ENCODE measurements at places on chromosomes 2 and 18.
A peak's percentile ranks its signal among the peaks of the same experiment; 100 is the strongest.

- DNase-seq: no peak
Measured at GRCh38 chr18:52334896-52335295, 5.1 kb upstream of the DCC start.

GRCh38 chr2:212330263-212330662, 208.3 kb downstream of the ERBB4 start:
- peak; percentile 36 for DNase-seq

- DNase-seq: peak; percentile 16
Measured at GRCh38 chr2:228181098-228182019, at the start of gene SPHKAP. Gene SPHKAP, minus strand, starts transcription at chr2:228181687. Its CDS starts 89 bp downstream, at chr2:228181598.

DNA sequence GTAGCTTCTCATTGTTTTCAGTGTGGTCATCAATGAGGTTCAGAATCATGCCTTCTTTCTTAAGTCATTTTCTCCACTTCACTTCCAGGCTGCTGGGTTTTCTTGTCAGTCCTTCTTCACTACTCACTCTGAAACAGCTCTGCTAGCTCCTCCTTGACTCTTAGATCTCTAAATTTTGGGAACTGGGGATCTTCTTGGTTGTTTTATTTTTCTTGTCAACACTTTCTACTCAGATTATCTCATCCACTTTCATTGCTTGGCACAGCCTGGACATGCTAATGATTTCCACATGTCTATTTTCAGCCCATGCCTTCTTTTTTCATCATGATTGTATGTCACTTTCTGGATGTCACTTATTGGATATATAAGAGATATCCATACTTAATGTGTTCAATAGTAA, 517.8 kb upstream of the DSEL start:
- no peak for DNase-seq

DNA sequence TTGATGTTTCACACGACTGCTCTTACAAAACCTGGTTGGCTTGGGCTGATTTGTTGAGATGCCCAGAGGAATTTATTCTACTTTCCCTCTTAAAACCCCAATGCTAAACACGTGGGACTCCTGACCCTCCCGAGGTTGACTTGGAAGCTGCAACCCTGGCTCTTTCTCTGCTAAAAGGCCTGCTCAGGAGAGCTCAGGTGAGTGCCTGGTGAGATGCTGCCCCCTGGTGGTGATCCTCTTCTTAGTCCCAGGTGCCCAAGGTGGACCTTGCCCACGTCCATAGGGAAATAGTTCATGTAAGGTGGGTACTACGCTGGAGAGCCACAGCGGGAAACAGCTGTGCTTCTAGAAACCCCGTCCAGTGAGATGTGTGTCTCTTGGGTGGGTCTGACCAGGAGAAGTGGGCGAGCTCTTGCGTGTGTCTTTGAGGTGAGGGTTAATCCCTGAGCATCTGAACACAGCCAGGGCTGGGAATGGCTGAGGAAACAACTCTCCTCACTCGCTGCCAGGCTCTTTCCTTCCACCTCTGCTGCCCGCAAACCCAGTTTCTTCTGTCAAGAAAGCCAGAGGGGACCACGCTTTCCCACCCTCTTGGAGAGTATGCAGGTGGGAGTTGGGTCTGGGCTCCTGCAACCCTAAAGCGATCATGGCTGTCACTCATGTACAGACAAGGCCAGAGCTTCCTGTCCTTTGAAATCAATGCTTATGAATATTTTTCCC, 25.5 kb upstream of the PXDN start:
- peak; percentile 46 for DNase-seq

- DNase-seq: no peak
Measured at GRCh38 chr2:65199891-65200290, 27.7 kb upstream of the ACTR2 start.

- DNase-seq: no peak
Measured at GRCh38 chr2:105291981-105292380, 37.6 kb downstream of the TGFBRAP1 start.

GRCh38 chr2:149061133-149061745, 22.7 kb downstream of the LYPD6B start:
- DNase-seq: no peak

DNA sequence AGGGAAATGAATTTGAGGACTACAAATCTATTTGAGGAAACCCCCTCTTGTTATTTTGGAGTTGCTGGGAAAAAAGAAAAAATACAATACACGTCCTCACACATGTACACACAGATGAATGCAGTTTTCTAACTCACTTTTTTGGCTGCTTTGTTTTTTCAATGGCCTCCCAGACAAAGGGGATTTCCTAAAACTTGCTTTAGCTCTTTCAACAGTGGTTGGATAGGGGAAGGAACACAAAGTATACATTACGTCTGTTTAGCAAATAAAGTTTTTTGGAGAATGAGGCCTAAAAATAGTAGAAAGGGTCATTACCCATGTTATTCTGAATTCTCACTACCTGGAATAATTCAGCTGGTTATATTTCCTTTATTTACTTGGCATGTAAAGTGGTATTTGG, 125.3 kb upstream of the ITGB6 start:
- no peak for DNase-seq

GRCh38 chr2:86295066-86295465, 42.4 kb downstream of the REEP1 start:
- DNase-seq: no peak

GRCh38 chr2:241796610-241797138, 12.3 kb upstream of the NEU4 start:
- DNase-seq: peak; percentile 8

- no peak for DNase-seq
Measured at GRCh38 chr2:189959450-189959849, 103.1 kb downstream of the MSTN start.

DNA sequence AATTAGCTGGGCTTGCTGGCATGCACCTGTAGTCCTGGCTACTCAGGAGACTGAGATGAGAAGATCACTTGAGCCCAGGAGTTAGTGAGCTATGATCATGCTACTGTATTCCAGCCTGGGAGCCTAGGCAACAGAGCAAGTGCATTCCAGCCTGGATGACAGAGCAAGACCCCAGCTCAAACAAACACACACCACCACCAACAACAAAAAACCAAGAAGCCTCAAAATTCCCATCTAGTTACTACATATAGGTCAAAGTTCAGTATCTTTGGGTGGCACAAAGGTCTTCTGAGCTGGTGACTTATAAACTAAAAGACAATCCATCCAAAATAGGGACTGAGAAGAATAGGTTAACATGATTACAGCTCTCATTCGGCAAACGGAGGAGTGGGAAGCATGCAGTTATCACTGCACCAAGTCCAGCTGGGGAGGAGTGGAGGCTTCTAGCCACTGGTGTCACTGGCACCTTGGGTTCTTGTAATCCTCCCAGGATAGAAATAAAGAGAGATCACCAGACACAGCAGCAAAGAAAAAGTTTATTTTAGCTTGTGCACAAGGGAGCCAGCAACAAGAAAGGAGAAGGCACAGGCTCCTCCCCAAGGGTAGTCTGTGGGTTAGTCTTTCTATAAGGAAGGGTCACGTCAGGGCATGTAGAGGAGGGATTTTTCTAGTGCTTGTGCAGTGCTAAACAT, 57.4 kb downstream of the SH2D6 start:
- no peak for DNase-seq

- DNase-seq: no peak
Measured at GRCh38 chr2:190701586-190701985, 52.7 kb downstream of the NAB1 start.

DNA sequence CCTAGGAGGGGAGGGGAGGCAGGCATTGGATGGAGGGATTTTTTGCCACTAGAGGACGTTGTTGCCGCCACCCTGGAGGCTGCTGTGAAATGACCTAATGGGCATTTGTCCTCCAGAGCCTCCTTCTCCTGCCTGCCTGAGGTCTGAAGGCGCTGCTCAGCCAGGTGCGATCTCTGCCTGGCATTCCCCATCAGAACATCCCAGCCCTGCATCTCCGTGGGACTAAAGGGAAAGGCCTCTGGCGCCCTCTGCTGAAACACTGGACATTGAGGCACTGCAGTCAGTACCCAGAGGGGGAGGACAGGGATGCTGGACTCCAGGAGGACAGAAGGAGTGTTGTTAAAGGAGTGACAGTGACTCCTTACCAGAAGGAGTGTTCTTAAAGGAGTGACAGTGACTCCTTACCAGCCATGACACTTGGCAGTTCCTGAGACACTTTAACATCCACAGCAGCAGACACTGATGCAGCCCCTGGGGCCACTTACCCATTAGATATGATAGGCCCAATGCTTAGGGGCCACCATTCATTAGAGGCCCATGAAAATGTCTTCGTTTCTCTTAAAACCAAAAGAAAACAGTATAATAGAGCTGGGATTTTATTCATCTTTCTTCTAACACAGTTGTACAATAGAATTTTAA, 17.0 kb downstream of the THNSL2 start:
- peak; percentile 77 for DNase-seq

DNA sequence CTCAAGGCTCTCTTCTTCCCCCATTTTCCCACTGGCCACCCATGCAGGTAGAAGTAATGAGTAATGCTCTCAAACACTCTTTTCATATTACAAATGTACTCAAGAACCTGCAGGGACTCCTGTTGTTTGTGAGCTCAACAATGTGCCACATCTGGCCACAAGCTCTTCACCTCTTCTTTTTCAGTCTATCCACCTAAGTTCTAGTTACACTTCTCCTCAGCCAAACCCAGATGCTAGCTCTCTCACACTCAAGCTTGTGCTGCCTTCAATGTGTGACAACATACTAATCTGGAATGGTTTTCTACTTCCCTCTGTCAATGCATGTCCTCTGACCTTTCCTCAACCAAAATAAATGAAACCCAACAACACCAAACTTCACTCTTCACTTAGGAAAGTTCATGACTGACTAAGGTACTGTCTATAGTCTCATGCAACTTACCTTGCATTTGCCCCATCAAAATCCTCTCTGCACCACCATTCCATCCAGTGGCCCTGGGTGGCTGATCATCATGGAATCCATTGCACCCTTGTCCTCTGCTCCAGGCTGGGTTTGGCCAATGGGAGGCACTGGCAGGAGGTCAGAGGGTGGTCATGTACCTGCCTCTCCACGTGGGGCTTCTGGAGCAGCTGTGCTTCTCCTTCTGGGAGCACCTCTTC, 5.3 kb upstream of the IL18R1 start:
- no peak for DNase-seq

DNA sequence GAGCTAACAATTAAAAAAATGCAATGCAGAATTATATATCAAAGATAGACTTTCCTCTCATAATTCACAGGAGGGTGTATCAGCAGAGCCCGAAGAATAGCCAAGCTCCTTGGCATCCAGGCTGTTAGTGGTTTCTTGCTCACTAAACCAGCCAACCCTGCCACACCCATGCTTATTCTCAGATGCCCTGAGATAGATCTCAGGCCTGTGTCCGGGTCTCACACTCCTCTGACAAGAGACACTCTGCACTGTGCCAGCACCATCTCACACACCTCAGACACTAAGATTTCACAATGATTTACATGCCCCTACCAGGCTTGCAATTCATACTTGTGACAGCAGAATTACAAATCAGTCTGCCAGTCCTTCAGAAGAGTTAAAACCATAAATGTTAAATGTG, 64.5 kb downstream of the OSBPL1A start:
- DNase-seq: no peak

- no peak for DNase-seq
Measured at GRCh38 chr18:9695605-9696004, 12.5 kb upstream of the RAB31 start.

- no peak for DNase-seq
Measured at GRCh38 chr2:203706403-203706802, at the start of gene CD28. Gene CD28, plus strand, starts transcription at chr2:203706639. Its CDS starts 58 bp downstream, at chr2:203706697.

GRCh38 chr2:138201286-138201685, 237.0 kb downstream of the HNMT start:
- DNase-seq: no peak

DNA sequence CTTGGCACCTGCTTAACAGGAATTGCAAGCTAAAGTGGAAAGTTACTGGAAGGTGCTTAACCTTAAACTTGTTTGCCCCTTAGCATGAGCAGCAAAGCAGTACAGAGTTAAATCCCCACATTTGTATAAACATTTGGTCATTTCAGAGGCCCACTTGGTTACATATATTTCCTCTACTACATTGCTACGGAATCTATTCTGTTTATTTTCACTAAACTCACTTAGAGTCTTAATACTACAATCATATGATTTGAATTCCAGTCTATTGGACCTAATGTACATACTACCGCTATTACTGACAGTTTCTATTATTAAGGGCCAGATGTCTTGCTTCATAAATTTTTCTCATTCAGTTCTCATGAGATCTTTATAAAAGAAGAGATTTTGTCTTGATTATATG, 1294.0 kb downstream of the LRP1B start:
- no peak for DNase-seq

- DNase-seq: no peak
Measured at GRCh38 chr2:128474962-128475361, 156.3 kb upstream of the HS6ST1 start.

DNA sequence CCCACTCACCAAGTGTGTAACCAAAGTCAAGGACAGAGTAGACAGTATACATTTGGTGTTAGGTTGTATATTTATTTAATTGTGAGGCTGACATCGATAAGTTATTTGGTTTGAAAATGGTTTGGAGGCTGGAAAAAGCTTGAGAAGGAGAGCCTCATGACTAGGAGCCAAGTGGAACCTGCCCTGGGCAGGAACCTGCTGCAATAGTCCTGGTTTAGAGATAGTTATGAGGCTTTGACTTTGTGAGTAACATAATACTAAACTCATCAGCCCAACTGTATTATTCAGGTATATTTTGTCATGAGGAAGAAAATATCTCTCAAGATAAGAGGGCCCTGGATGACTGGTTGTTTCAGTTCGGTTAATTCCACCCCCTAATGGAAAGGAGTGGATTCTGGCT, 234.3 kb upstream of the CYRIA start:
- DNase-seq: no peak

DNA sequence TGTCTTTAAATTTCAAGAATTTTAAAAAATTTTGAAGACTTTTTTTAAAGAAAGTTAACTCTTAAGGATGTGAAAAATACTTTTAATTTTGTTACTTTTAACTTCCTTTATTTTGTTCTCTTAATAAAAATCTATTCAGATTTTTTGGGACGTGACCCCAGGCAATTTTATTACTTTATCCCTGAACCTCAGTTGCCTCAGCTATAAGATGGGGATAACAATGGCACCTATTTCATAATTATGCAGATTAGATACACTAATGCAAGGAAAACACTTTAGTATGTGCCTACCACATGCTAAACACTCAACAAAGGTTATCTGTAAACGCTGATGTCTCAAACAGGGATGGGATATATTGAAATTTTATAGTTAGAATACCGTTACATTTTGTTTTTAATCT, 1.5 kb upstream of the SCYGR1 start:
- DNase-seq: no peak

DNA sequence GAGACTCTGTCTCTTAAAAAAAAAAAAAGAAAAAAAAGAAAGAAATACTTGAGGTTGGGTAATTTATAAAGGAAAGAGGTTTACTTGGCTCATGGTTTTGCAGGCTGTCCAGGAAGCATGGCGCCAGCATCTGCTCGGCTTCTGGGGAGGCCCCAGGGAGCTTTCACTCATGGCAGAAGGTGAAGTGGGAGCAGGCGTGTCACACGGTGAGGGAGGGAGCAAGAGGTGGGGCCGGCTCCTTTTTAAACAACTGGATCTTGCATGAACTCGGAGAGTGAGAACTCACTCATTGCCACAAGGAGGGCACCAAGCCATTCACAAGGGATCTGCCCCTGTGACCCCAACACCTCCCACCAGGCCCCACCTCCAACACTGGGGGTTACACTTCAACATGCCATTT, 30.6 kb downstream of the CYP26B1 start:
- DNase-seq: no peak

GRCh38 chr2:214575030-214575429, 164.2 kb downstream of the VWC2L start:
- peak; percentile 91 for DNase-seq

All from head of caudate nucleus (tissue), 42 donors.